ENCODE measurements at places on chromosomes 12 and 14.

DNA sequence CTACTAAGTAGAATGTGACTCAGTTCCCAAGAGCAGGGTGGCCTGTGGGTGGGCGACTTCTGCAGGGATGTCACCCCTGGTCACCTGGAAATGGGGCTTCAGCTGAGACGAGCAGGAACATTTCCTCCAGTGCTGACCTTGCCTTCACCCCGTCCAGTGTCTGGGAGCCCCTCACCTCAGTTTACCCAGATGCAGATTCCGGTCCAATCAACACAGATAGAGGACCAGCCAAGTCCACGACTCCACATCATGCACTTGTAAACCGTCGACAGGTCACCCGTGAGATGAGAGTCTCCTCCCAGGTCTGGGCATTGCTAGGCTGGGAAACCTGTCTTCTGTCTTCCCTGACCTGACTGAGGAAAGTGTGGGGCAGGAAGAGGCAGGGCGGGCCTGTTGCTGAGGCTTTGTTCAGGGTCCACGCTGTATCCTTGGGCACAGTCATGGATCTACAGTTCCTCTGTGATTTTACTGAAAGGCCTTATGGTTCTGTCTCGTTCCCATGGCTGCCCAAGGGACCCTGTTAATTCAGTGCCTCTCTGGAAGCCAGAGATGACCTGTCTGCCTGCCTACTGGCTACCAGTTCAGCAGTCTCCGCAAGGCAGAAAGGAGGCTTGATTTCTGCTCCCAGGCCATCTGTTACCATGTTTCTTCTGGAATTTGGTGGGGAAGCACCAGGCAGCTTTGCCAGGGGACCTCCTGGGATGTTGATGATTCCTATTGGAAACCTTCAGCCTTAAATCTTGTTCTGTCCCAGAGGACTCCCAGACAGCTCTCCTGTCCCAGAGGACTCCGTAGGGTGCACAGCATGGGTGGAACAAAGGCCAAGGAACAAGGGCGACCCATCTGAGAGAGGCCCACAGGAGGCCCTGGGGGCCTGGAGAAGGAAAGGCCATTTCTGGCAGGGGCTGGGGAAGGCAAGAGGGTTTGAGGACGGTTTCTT lies 288.5 kb upstream of the RTL1 start:
- no peak for DNase-seq

DNA sequence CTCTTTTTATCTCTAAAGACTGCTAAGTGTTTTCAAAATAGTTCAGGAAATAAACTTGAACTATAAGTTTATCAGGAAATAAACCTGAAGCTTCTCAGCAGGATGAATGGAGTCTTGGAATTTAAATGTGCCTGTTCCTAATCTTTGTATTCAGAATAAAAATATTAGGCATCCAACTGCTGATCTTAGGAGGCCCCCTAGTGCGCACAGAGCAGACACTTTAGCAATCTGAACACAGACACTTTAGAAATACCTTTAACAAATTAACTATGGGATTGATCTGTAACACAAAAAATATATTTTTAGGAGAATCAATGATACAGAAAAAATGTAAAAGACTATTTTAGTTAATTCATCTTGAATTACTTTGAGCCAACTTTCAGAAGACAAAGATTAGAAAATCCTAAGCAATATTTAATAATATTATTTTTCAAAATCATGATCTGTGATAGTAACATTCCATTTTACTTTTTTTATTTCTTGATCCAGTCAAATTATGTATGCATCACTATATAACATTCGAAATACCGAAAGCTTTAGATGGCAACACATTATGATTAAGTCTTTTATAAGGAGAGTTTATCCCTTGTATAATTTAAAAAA lies 80.9 kb downstream of the SLC41A2 start:
- DNase-seq: no peak

DNA sequence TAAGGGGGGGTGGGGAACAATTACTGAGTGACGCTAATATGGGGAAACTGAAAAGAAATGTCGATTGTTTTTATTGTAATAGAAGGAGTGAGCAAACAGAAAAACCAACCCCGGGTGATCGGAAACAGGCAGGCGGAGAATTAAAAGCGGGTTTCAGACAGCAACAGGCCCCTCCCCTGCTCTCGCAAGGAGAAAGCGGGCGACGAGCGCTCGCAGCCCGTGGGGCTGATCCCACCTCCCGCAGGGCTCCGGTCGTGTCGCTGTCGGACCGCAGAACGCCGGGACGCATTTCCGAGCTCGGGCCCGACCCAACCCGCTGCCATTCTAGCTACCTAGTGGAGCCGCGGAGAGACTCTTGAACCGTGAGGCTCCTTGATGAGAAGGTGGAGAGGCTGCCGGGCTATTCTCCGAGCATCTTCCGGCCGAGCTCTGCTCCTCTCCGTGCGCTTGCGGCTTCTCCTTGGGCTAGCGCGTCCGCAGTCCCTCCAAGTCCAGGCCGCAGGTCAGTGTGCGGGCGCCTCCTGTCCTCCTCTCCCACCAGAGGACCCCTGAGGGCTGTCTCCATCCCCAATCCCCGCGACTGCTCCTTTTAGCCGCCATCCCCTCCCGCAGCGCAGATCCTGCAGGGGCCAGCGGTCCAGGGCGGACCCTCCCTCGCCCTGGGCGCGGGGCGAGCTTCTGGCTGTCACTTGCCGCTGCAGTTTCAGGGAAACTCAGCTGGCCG lies 4.1 kb upstream of the PAX9 start:
- DNase-seq: peak; percentile 15

- no peak for DNase-seq
These were observed 148.0 kb downstream of the SLC38A4 start for GRCh38 chr12:46677749-46678148.

DNA sequence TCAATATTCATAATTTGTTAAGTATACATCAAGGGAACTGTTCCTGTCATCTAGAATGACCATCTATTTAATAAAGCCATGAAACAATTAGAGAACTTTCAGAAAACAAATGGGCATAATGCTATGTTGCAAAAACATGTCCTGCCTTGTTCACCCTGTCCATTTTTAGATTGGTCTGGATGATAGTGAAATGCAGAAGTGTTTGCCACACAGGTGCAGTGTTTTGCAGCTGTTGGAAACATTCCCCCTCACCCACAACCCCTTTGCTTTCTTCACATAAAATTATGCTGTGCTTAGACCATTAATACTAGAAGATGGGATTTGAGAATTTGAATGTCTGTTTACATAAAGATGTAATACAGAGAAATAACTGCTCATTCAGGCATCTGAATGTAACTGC lies 36.5 kb downstream of the LEMD3 start:
- DNase-seq: no peak

DNA sequence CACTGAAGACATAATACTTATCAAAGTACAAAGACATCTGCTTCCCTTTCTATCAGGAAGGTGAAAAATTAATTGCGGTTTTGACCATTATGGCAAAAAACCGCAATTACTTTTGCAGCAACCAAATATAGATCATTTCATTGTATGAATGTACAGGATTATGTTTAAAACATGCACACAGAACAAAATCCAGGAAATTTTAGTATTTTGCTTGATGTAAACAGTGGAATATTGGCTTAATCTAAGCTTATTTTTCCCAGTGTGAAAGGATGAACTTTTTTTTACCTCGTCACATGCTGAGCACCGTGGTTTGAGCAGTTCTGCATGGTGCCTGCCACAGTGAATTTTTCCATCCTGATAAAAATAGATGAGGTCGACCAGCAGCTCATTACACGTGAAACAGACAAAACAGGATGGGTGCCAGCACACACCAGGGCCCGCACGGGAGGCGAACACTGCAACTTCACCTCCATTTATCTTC lies 121.2 kb downstream of the PRICKLE1 start:
- no peak for DNase-seq

DNA sequence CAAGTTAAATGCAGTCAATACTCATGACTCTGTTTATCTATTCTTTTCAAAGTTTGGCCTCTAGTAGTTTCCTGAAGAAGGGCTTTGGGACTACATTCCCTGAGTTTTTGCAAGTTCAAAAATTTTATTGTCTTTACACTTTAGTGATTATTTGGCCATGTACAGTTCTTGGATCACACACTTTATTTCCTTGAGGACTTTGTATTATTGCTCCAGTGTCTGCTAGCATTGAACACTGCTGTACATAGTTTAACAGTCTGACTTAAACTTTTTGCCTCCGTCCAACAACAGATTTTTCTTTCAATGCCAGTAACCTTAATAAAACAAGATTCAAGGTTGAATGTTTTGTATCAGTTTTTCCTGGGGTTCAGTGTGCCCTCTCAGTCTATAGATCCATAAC lies 132.3 kb downstream of the DERA start:
- DNase-seq: no peak

GRCh38 chr12:75744607-75745256 lies 233.3 kb upstream of the KRR1 start:
- DNase-seq: no peak

DNA sequence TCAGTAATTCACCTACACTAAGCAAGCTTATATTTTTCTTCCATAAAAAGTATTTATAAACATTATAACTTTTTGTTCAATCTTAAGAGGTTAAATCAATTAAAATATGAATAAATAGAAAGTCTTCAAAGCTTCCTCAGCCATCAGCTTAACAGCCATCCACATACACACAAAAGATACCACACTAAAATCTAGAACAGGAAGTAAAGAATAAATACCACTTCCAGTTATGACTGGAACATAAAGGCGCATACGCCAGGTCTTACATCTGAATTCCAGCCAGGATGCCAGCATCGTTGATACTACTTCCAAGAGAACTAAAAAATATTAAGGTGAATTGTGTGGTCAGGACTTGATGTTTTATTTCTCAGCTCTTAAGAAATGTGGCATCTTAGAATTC lies 17.0 kb downstream of the SIX1 start:
- DNase-seq: no peak

DNA sequence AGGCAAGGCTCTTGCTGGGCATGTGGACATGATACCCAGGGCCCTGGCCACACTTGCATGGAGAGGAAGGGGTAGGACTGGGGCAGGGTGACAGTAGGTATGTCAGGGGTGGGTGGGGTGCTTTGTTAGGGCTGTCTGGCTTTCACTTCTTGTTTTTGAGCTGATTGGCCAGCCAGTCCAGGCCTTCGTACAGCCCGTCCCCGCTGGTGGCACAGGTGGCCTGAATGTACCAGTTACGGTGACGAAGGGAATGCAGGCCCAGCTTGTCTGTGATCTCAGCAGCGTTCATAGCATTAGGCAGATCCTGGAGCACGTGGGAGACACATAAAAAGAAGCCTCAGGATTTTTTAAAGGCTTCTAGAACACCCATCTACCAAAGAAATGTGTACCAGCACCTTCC lies 13.5 kb upstream of the FKBP11 start:
- DNase-seq: no peak

GRCh38 chr12:105235281-105235731 lies 668 bp downstream of the APPL2 start:
- peak; percentile 10 for DNase-seq

DNA sequence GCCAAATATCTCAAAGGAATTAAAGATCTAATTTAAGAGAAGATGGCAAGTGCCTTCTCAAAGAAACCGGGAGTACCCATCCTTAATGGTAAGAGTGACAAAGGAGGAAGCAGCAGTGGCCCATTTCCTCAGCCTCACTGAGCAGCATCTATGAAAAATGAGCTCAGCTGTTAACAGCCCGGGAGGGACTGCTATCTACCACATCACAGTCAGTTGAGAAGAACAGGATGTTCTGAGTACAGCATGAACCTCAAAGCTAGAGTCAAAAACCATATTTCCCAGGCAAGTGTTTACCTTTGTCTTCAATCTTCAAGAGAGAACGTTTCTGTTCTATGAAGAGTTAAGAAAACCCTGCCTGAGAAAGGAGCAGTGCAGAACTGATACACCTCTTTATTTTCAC lies 115.0 kb downstream of the BTG1 start:
- no peak for DNase-seq

GRCh38 chr12:110717037-110717436 lies 25.7 kb downstream of the PPP1CC start:
- DNase-seq: no peak

DNA sequence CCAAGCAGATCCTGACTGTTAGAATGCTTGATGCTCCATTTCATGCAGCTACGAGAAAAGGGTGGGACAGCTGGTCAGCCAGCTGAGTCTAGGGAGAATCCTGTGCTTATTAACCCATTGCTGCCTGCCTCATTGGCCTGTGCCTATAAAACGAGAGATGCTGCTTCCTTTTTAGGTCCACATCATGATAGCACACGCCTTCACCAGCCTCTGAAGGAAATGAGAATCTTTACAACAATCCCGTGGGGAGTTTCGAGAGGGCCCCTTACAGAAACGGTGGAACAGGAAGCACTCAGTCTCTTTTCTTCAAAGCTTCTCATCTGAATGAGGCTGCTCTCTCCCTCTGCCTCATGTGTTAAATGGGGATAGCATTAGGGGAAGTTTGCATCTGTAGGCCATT lies 147.3 kb upstream of the RFLNA start:
- DNase-seq: no peak

GRCh38 chr14:95066427-95066986 lies 90.8 kb downstream of the DICER1 start:
- DNase-seq: no peak

DNA sequence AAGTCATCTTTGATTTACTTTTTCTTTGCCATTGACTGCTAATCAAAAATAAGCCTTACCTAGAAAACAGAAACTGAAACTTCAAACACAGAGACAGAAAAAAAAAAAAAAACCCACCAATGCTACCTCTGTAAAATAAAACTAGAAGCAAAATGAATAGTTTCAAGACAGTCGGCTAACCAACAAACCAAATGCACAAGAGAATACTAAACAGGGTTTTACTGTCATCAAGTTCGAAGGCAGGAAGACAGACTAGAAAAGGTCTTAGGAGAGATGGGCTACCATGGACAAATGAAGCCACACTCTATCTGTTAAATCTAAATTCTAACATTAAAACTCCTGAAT lies 59.5 kb downstream of the SEL1L start:
- no peak for DNase-seq

DNA sequence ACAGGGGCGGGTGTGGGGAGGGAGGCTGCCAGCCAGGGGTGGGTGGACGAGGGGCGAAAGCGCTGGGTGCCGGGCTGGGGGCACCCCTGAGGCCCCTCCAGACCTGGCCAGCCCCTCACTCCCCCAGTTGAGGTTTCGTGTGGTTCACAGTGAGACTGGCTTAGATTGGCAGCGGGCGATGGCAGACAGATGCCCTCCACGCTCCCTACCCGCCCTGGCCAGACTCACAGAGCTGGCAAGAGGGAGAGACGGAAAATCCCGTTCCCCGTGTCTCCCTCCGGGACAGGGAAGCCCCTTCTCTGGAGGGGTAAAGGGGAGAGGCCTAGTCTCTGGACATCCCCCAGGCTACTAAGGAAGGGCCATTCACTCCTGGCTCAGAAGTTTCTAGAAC lies 33.2 kb upstream of the VPS37B start:
- no peak for DNase-seq

GRCh38 chr12:67074072-67074471 lies 195.1 kb upstream of the CAND1 start:
- DNase-seq: no peak

Data from NCI-H1092 (cell line).